ENCODE measurements at places on chromosomes 16 and 17. TPM values are rescaled to one million over a fixed set of nuclear protein-coding genes. Genes with fewer than 3 reads are reported as not detected.

TBC1D3I gene
- total RNA-seq: 0.21 TPM

TMEM114 gene
- total RNA-seq: not detected

GNG13 gene
- total RNA-seq: not detected

KCNJ12 gene
- 1.6 TPM for total RNA-seq

RNF112 gene
- 0.14 TPM for total RNA-seq

RBFOX1 gene
- not detected for total RNA-seq

NPIPB2 gene
- total RNA-seq: 2.6 TPM

SP2 gene
- total RNA-seq: 18.1 TPM

STX1B gene
- total RNA-seq: 1.5 TPM

ENKD1 gene
- total RNA-seq: 12.3 TPM

CEP20 gene
- total RNA-seq: 29.8 TPM

PRSS21 gene
- total RNA-seq: 0.27 TPM

FAM222B gene
- total RNA-seq: 43.3 TPM

EPX gene
- not detected for total RNA-seq

MYH2 gene
- total RNA-seq: not detected

Measured in A549 treated with AZD2906 at 1 μM for 4 hours (cell line).